ENCODE measurements at places on chromosomes 7 and 10.

GRCh38 chr10:110901954-110902819 lies 16.8 kb downstream of the BBIP1 start:
- DNase-seq = no peak

- DNase-seq = no peak
These were observed 37.3 kb downstream of the CDH23 start for GRCh38 chr10:71433768-71434744.

DNA sequence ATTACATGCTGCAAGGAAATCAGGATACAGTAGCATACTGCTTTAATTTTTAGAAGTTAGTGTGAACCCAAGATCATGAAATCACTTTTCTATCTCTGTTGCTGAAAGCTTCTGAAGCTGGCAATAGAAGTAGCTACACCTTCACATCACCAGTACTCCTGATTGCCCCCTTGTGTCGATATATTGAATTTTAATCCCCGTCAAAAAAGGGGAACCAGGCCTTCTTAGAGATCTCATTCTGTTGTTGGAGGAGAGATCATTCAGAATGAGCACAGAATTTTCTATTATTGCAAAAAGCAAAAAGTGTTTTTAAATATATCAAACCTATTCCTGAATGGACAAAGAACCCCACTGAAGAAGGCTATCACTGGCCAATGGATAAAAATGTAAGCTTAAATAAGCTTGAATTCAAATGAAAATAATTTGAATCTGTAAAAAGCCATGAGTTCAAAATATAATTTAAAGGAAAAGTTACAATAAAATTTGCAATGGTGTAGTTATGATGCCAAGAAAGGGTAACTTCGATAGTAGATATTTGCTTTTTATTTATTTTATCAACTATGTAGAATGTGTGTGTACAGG lies 39.7 kb upstream of the TEX47 start:
- DNase-seq = no peak

- DNase-seq = peak; percentile 59
These were observed 6.9 kb upstream of the VGF start for GRCh38 chr7:101172005-101172853.

- no peak for DNase-seq
These were observed 1.1 kb upstream of the STEAP4 start for GRCh38 chr7:88307823-88308222.

DNA sequence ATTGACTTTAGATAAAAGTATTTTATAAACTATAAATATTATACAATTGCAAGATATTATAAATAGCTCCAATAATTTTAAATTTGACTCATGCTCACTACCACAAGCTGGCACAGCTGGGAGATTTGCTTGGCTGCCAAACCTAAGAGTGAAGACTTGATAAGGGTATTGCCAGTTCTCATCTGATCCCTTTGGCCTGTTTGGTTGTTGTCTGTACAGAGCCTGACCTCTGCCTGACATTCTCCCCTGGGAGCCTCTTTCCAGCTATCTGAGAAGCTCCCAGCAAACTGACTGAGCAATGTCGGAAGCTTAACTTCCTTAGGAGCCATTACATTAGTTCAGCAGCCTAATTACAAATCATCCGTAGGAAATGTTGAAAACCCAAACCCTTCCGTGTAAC lies 10.2 kb upstream of the LMOD2 start:
- DNase-seq = no peak

DNA sequence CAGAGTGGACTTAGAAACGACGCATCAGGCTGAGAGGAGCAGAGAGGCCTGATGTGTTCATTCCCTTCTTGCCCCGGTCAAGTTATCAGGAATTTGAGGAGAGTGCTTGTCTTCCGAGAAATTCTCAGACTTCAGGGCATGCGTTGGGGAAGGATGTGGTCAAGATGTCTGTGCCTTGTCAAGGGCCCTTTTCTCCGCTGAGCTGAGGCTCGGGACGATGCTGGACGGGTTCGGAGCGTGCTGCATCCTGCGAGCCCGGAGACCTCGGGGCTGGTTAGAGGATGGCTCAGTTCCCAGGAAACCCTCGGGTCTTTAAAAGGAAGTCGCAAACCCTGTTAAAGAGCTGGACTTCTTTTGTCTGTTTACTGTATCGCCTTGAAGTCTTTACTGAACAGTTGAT lies 325.4 kb downstream of the ADARB2 start:
- DNase-seq = no peak

DNA sequence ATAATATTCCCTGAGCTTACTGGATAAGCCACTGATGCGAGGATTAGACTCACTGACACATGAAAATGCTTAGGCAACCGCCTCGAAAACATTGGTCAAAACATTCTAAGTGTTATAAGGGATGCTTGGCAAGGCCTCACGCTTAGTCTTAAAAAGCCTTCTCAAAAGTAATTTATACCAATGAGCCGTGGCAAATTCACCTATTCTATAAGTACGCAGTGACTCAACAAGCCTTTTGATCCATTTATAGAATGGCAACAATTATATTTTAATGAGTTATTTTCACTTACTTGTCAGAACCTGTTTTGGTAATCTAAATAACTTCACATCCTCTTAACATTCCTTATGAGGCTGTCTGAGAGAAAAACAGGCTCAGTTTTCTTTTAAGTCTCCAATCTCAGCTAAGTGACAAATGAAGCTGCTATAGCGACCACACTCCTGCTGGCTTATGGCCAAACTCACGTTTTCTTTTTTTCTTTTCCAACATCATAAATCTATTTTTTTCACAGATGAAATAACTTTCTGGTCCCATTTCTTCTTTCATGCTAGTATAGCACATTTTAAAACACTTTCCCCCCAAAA lies 121.2 kb upstream of the AFAP1L2 start:
- no peak for DNase-seq

- no peak for DNase-seq
These were observed 31.9 kb upstream of the TBX20 start for GRCh38 chr7:35285799-35286198.

GRCh38 chr7:12968836-12969422 lies 281.5 kb downstream of the ARL4A start:
- DNase-seq = no peak

DNA sequence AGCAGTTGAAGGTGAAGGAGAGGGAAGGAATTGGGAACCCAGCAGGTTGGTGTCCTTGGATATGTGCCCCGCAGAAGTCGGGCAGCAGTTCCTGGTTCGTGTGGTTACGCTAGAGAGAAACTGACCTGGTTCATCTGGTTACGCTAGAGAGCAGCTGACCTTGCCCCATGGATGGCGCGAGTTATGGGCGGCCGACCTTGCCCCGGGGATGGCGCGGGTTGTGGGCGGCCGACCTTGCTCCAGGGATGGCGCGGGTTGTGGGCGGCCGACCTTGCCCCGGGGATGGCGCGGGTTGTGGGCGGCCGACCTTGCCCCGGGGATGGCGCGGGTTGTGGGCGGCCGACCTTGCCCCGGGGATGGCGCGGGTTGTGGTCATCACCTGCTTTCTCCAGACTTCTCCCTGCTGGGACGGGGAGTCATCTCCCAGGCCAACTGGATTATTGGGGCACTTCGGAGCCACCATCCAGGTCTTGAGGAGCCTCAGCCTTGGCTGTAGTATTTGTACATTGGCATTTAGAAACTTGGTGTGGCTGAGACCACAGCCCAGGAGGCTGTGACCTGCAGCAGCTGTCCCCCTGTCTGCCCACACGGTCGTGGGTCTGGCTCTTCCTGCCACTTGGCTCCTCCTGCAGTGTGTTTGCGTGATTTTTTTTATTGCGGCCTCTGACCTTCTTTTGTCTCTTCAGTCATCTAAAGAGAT lies 6.1 kb downstream of the GET4 start:
- DNase-seq = no peak

DNA sequence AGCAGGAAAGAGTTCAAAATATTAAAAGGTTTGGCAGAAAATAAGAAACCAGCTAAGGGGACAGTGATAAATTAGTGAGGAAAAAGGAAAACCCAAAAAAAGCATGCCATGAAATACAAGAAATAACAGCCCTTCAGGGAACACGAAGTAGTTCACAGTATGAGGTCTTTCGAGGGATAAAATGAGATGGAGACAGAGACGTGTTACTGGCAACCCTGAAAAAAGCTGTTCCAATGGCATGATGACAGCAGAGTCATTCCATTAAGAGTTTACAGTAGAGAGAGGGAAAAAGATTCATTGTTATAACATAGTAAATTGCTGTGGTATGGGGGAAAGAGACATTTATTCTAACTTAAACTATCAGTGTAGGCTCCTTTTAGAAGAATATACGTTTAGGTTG lies 391.2 kb downstream of the ANKRD7 start:
- no peak for DNase-seq

All from naive B cell (primary cell).